ENCODE measurements at places on chromosomes 5 and 9. TPM values are rescaled to one million over a fixed set of nuclear protein-coding genes. Genes with fewer than 3 reads are reported as not detected.

GRCh38 chr5:126139086-126139485, 284.1 kb upstream of the GRAMD2B start:
- DNase-seq: no peak

DNA sequence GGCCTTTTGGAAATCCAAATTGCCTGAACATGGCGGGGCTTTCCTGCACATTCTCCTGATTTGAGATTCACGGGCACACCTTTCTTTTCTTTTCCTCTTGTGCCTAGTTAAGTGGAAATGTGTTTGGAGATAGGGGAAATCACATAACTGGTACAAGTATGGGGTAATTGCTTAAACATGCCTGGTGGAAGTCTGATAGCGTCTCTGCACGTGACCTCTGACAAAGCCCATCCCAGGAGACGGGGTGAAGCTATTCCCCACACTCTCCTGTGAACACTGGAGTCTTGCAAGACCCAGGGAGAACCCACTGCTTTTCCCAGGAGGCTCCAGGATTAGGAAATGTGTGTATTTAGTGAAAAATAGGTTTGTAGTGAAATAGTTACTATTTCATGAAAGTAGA, 2.9 kb upstream of the REEP2 start:
- DNase-seq: no peak

- DNase-seq: no peak
These were observed 4.7 kb upstream of the VAV2 start for GRCh38 chr9:133996531-133997520.

GRCh38 chr9:108271646-108272348, 584.0 kb downstream of the ACTL7B start:
- DNase-seq: no peak

DNA sequence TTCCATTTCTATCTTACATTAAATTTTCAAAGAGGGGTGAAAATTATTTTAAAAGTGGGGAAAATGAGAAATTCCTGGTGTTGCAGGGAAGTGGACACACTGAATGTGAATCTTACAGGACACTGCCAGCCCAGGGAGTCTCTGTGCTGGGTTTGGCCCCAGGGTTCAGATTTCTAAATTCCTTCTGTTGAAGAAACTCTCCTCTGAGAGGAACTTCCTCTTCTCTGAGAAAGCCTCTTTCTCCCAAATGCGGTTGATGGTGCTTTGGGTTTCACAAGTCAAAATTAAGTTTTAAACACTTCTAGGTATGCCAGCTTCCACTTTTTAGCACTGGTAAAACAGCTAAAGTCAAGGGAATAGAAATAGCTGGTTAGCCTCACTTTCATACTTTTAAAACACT, 317.9 kb upstream of the ITGA1 start:
- DNase-seq: no peak

The FGD3 gene
- total RNA-seq: 167 TPM

The SMIM15 gene
- 28.7 TPM for total RNA-seq

The CFAP90 gene
- not detected for total RNA-seq

The CEL gene
- total RNA-seq: 0.57 TPM

Data from B cell (primary cell).